Stimulated activated CD8-positive, alpha-beta memory T cell treated with anti-CD3 and anti-CD28 coated beads, Interleukin-12 subunit alpha, Interleukin-12 subunit beta, amount 100 ng/mL, for 1 hour (primary cell): ENCODE measurements at places on chromosomes 11 and 22.

GRCh38 chr11:72373163-72373562 is 61.2 kb downstream of the CLPB start:
- DNase-seq = no peak

DNA sequence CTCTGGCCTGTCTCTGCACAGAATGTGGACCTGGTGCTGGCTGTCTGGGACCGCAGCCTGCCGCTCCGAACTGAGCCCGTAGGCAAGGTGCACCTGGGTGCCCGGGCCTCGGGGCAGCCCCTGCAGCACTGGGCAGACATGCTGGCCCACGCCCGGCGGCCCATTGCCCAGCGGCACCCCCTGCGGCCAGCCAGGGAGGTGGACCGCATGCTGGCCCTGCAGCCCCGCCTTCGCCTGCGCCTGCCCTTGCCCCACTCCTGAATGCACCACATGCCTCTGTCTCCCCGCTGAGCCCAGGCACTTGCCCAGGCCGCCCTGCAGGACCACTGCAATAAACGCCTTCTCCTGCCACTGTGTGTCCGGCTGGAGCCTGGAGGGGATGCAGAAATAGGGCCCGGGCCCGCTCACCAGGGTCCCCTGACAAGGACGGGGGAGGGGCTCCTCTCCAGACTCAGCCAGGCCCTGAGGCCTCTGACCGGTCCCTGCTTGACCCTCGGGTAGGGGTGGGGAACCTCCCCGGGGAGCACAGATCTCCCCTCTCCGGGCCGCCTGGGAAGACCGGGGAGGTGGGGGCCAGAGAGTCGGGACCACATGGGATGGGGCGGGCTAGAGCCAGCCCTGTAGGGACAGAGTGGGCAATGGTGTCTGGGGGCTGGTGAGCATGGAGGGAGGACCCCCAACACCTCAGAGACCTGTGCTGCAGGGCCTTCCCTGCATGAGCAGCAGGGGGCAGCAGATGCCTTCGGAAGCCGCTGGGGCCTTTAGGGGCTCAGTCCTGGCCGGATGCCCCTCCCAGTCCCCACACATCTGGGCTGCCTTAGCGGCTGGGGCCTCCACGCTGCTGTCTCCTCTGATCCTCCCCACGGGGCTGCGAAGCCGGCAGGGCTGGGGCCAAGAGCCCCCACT is 1.4 kb upstream of the TNNI2 start:
- DNase-seq = peak; percentile 71

DNA sequence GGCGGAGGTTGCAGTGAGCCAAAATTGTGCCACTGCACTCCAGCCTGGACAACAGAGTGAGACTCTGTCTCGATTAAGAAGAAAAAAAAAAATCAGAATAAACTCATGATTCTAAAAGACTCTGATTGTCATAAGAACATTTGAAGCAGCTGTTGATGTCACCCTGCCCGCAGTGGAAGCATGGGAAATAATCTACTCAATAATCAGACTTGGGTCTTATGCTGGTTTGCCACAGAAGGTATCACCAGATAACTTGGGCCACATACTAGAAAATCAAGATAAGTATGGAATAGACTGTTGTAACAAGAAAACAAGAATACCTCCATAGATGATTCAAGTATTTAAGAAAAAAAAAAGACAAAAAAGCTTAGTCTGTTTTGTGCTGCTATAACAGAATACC is 8.2 kb downstream of the CAVIN3 start:
- DNase-seq = no peak

- DNase-seq = no peak
These were observed 930 bp downstream of the SCYL1 start for GRCh38 chr11:65525546-65526480.

GRCh38 chr11:57348636-57349313 is 10.6 kb downstream of the P2RX3 start:
- DNase-seq = no peak

GRCh38 chr11:9489080-9489765 is 28.4 kb downstream of the ZNF143 start:
- no peak for DNase-seq

- DNase-seq = no peak
These were observed 35.3 kb upstream of the SEPTIN5 start for GRCh38 chr22:19678949-19679521.

GRCh38 chr11:47259232-47259977 is 1.6 kb downstream of the NR1H3 start:
- no peak for DNase-seq

DNA sequence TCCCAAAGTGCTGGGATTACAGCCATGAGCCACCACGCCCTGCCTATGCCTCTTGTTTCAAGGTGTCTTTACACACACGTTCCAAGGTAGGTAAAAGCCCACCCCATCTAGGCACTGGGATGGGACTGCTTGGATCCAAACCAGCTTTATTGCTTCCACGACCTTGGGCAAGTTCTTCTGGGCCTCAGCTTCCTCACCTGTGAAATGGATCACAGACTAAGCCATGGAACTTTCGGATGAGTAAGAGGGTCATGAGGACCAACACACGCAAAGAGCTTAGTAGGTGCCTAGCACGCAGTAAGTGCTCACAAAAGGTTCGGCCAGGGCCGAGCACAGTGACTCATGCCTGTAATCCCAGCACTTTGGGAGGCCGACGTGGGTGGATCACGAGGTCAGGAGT is 15.6 kb downstream of the RHOD start:
- DNase-seq = no peak

GRCh38 chr11:18010977-18011586 is 1.8 kb downstream of the SERGEF start:
- DNase-seq = no peak

DNA sequence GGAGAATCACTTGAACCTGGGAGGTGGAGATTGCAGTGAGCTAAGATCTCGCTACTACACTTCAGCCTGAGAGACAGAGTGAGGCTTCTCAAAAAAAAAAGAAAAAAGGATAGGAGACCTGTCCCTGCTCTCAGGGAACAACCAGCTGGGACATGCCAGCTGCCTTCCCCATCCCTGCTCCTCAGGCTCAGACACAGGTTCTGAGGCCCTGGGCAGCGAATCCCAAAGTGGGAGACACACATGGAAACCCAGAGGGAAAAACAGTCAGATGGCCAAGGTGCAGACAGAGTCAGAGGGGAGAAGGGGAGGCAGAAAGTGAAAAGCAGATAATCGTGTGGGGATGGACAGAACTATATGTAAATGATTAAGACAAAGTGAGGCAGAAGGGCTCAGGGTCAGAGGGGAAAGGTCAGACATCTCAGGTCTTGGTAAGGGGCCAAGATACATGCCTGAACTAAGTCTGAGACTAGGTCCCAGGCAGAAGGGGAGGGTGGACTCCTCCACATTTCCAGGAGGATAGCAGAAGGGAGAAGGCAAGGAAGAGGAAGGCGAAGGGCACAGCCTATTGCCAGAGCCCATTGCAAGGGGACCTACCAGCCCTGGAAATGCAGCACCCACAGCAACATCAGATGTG is 14.2 kb downstream of the STARD10 start:
- no peak for DNase-seq
